Germinal center (tissue), 1 donor: ENCODE measurements at places on chromosomes 1 and 21.

- DNase-seq = no peak
These were observed 9.1 kb downstream of the CFAP410 start for GRCh38 chr21:44329971-44330681.

- no peak for DNase-seq
These were observed 5.7 kb downstream of the MYBPH start for GRCh38 chr1:203169770-203170520.

DNA sequence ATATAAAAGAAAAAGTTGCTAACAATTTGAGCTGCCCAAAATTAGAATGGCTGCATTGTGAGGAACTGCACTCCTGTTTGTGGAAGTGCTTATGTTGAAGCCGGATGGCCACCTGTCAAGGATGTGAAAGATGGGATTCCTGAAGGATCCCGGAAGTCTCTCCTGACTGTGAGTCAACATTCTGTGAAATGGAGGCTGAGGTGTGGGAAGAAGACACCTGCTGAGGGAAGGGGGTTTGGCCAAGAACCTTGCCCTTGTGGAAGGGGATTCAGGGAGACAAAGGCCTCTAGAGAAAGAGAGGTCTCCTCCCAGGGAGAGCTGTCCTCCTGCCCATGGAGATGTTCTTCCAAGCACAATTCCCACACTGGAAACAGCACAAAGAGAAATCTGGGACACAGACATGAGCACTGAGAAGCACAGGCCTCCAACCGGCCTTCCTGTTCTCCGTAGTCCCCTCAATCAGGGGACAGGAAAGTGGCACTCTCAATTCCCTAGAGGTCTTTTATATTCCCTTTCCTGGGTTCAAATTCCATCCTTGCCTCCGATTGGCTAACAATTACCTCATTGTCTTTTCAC is 70.5 kb downstream of the CD2 start:
- no peak for DNase-seq

- DNase-seq = no peak
These were observed 38.1 kb upstream of the A3GALT2 start for GRCh38 chr1:33358795-33359503.

- no peak for DNase-seq
These were observed 31.6 kb downstream of the TTLL7 start for GRCh38 chr1:83967336-83967735.

DNA sequence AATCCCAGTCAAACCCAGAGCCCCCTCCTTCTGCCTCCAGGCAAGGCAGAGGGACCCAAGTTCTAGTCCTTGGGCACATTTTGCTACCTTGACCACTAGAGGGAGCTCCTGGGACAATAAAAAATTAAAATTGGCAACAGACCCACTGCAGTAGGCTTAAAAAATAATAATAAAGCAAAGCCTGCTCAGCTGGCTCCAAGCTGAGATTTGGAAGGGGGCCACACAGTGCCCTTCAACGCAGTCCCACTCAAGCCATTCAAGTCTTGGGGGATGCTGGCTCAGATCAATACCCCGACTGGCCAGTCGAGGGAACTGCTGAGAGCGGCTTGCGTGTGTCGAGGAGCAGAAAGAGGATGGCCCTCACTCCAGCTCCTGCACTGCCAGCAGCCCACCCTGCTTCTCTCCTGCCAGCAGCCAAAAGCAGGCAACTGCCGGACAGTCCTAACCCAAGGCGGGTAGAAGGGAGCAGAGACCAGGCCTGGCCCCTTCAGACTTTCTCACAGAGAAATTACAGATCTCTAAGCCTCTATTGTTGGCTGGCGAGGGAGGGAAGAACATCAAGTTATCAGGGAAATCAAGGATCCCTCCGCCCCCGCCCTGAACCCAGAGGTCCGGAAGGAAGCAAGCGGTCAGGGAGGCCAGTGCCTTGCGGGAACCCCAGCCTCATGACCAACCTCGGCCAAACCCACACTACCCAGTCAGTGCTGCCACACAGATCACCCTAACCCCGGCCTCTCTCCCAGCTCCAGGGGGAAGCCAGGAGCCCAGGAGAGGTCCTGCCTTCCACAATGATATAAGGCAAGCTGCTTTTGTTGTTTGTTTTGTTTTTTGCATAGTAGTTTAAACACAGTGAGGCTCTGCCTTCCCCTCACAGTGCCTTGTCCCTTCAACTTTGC is 4.9 kb upstream of the ALDH4A1 start:
- DNase-seq = peak; percentile 72

- no peak for DNase-seq
These were observed 62.3 kb downstream of the GON4L start for GRCh38 chr1:155794605-155795245.

DNA sequence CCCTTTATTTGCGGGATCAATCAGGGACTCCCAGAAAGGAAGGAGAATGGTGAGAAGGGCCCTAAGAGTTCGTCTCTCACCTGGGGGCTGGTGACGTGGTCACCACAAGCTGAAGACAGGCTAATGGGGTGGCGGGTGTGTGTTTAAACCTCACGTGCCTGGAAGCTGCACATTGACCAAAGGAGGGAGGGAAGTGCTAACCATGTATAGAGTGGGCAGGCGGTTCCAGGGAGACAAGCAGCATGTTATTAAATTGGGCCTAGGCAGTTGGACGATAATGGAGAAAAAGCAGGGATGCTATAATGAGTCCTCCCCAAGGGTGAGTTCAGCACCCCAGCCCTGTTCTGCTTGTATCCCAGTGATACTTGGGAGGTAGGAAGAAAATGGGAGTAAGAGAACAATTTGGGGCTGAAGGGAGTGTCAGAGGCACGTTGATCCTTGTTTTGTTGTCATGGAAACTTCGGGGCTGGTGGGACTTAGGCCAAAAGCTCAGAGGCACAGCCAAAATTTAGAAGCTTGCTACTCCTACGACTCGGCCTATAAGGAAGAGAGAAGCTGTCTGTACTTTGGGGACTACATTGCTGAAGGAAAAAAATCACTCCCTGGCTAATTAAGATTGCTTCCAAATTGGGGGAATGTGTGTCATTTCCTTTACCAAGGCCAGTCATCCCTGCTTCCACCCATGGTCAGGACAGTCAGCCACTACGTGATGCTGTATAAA is 33.2 kb upstream of the EPHA8 start:
- no peak for DNase-seq

GRCh38 chr1:192984080-192984479 is 75.1 kb downstream of the UCHL5 start:
- no peak for DNase-seq

GRCh38 chr1:68301471-68302001 is 69.2 kb upstream of the WLS start:
- DNase-seq = no peak

DNA sequence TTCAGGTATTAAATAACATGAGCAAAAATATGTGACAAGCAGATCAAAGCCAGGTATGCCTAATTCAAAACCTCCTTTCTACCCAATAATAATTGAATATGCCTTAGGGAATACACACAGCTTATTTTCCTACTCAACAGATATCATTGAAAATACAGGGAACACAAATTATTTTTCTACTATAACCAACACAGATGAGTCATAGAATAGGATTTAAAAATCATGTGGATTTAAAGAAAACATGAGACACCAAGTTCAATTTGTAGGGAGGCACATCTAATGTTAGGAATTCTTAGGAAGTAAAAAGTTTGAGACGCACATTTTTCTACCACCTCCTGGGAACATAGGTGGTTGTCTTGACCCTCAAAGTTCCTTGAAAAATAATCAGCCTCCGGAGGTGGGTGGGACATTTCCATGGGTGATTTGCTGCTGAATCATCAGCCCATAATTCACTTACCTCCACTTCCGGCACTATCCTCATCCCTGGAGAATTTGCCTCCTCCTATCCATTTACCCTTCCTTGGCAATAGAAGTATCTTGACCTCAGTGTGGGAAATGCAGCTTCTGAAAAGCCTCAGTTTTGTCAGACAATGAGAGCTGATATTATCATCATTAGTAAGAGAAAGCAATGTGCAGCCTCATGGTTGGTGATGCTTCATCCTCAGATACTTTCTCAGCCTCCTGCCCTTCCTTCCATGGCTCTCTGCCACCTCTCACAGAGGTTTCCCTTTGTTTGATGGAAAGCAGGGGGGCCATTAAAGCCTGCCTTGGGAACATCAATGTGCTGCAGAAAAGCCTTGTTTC is 33.5 kb upstream of the RGS4 start:
- DNase-seq = no peak

DNA sequence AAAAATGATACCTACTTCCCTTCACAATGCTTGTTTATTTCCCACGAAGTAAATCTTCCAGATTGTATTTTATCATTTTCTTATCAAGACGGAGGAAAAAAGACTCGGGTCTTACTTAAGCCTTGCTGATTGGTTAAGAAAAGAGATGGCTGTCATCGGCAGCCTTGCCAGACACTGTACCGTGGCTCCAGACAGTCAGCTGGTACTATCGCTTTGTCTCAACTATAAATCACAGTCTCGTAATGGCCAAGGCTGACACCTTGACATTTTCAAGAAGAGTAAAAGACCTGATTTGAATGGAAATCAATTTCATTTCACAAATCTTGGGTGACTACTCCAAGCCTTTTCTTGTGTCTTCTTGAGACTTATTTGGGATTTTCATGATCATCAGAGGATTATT is 868.0 kb downstream of the USP25 start:
- no peak for DNase-seq

- DNase-seq = no peak
These were observed 31.4 kb upstream of the KIRREL1 start for GRCh38 chr1:157961805-157962762.

DNA sequence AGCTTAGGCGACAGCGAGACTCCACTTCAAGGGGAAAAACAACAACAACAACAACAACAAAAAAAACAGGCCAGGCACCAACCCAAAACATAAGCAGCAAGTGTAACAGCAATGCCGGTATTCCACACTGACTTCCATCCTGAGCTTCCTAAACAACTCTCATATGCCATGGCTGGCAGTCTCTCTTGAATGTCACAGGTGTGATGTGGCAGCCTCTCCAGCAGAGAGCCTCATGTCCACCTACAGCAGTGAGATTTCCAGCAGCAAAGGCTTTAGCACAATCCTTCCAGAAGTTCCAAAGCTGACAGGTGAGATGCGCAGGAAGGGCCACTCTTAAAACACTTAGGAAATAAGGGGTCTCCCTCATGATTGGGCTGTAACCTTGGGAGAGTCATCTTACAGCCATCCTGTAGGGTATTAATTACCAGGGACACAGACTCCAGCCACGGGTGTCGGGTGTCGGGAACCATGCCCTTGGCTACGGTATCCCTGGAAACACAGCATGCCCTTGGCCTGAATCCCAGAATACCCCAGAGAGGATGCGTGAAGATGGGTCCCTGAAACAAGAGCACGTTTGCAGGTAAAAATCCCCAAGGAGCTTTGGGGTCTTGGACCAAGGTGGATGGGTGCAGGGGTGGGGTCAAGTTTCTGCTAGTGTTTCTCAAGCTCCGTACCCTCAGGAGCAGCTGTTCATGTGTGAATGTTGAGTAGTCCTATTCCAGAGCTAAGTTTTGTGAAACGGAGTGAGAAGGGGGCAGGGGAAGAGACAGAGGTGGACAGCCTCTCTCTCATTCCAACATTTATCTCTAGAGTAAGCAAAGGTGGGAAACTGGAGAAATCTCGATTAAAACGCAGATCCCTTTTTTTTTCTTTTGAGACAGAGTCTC is 31.4 kb downstream of the CLSTN1 start:
- no peak for DNase-seq

DNA sequence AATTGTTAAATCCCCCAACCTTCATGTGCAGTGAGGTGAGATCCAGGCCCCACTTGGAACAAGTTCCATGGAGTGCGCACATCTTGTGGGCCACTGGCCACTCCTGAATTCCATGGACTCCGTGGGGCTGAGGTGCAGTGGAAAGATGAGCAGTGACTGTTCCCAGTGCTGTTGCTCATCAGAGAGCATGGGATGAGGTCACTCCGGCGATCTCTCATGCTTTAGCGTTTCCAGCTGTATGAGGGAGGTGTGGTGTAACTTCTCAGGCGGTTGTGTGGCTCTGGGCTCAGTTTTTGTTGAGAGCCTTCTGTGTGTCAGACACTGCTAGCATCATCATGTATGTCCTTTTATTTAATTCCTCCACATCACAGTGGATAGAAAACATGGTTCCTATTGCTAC is 96.2 kb downstream of the GALNT2 start:
- DNase-seq = no peak

- DNase-seq = no peak
These were observed 121.8 kb downstream of the HMGB4 start for GRCh38 chr1:33985656-33986055.

GRCh38 chr1:183092350-183092749 is 69.1 kb downstream of the LAMC1 start:
- no peak for DNase-seq

DNA sequence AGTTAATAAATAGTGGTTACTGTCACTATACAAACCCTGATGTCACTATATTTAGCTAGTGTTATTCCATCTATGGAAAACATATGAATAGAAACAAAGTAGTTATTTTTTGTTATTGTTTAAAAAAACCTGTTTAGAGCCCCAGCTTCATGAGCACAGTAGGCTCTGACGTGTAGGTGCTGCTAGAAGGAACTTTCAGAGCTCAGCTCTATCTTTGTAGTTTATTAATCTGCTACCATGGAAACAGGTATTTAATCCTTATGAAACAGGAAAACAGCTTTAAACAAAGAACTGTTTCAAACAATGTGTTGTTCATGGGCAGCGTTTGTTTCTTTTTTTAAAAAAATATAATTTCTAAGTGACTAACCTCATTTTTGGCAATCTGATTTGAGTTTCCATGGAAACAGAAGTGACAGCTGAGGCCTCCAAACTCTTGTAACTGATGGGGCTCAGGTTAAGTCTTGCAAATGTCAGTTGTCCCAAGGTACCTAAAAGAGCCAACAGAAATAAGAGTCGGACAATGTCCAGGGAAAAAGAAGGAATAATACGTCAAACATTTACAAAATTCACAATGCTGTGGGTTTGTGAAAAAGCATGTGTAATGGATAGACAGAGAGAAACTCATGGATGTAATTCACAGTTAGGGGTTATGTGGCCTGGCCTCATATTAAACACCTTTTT is 162.0 kb upstream of the C21orf91 start:
- DNase-seq = no peak

- DNase-seq = no peak
These were observed 670 bp downstream of the ST3GAL3 start for GRCh38 chr1:43708002-43708410.

- no peak for DNase-seq
These were observed 41.9 kb downstream of the DDR2 start for GRCh38 chr1:162674034-162674608.

- no peak for DNase-seq
These were observed 1.4 kb downstream of the ZNF697 start for GRCh38 chr1:119646521-119647227.

DNA sequence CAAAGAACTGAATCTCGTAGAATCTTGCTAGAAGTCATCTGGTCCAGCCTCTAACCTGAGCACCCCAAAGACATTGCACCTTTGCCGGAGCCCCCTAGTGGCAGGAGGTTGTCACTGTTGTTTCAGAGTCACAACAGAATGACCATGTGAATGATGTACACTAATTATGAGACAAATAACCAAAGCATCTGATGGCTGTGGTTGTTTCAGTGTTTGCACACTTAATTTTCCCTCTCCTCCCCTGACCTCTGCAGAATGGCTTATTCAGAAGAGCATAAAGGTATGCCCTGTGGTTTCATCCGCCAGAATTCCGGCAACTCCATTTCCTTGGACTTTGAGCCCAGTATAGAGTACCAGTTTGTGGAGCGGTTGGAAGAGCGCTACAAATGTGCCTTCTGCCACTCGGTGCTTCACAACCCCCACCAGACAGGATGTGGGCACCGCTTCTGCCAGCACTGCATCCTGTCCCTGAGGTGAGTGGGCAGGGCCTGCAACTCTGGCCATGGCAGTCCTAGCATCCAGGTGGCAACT is 26.4 kb downstream of the TRAF5 start:
- peak; percentile 70 for DNase-seq

- DNase-seq = no peak
These were observed 23.0 kb upstream of the PRSS38 start for GRCh38 chr1:227792216-227793078.

GRCh38 chr1:207868251-207868773 is 42.6 kb downstream of the CD34 start:
- DNase-seq = peak; percentile 21
